Cortex of kidney (tissue), 1 donor: ENCODE measurements at places on chromosomes 16 and 17.

DNA sequence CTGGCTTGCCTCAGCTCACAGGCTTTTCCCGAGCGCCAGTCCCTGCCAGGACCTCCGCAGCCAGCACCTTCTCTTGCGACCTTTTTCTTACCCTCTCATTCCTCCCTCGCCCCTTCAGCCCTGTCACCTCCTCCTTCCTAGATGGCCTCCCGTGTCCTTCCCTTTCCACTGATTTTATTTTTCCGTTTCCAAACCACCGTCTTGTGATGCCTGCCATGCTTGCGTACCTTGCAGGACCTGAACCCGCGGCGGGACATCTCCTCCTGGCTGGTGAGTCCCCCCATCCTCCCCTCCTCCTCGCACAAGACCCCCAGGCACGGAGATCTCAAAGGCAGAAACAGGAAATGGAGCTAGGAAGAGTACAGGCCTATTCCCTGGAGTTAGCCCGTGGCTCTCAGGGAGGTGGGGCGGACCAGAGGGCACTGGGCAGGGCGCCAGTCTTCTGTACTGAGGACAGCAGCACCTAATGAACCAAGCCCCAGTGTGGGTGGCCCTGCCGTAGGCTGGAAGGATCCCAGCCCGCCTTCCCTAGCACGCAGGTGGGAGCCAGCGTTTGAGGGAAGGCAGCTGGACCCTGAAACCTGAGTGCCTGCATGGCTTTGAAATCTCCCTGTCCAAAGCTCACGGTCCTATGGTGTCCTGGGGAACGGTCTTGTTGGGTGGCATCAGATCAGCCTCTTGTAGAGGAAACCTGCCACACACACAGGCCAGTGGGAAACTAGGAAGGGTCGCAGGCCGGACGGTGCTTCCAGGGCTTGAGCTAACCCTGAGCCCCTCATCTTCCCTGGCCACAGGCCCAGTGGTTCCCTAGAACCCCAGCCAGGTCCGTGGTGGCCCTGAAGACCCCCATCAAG lies 612 bp downstream of the CISD3 start:
- DNase-seq = no peak

- no peak for DNase-seq
Measured at GRCh38 chr17:49890077-49890821, 42.4 kb upstream of the TAC4 start.

- DNase-seq = no peak
Measured at GRCh38 chr16:2469399-2470233, 1.5 kb upstream of the NTN3 start.

GRCh38 chr17:78986649-78987328 lies 7.1 kb upstream of the LGALS3BP start:
- no peak for DNase-seq

DNA sequence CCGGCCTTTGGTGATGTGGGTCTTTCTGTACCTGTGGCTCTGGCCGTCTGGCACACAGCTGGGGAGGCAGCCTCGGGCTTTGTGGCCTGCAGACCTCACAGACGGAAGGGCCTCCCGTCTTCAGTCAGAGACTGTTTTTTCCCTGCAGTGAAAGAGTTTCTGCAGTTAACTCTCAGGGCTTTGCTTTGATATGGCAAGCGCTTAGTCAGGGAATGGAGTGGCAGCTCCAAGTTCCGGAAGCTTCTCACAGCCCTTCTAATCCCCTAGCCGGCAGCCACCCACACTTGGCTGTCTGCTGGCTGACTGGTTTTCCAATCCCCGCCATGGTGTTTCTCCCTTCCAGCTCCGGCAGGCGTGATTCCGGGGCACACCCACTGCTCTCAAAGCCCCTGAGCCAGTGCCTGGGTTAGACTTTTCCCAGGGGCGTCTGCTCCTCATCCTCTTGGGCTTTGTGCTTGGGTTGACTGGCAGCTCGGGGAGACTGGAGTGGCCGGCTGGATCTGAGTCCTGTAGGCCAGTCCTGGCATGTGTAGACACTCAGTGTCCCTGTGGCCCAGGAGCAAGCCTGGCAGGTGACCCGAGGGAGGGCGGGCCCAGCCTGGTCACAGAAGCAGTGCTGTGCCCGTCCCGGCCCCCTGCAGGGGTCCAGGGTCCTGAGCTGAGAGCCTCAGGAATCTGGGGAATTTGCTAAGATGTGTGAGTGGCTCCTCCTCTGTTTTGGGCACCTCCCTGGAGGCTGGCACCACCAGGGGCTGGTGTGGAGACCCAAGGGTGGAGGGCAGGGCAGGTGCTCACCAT lies 29.9 kb downstream of the BAIAP2 start:
- no peak for DNase-seq

GRCh38 chr16:24955975-24956731 lies 59.0 kb downstream of the ARHGAP17 start:
- no peak for DNase-seq

DNA sequence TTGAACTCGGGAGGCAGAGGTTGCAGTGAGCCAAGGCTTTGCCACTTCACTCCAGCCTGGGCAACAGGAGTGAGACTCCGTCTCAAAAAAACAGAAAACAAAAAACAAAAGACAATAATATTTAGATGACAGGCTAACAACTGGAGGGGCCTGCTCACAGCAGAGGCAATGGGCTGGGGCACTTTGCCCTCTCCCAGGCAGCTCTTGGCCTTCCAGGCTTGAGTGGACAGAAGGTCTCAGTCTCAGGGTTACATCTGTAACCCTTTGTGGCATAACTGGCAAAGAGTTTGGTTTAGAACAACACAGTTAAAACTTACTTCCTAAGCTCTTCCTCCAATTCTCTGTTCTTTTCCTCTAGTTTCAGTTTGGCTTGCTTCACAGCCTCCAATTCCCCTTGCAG lies 114.9 kb downstream of the SPAG9 start:
- DNase-seq = no peak

- no peak for DNase-seq
Measured at GRCh38 chr17:68909066-68909465, 46.1 kb downstream of the ABCA8 start.

DNA sequence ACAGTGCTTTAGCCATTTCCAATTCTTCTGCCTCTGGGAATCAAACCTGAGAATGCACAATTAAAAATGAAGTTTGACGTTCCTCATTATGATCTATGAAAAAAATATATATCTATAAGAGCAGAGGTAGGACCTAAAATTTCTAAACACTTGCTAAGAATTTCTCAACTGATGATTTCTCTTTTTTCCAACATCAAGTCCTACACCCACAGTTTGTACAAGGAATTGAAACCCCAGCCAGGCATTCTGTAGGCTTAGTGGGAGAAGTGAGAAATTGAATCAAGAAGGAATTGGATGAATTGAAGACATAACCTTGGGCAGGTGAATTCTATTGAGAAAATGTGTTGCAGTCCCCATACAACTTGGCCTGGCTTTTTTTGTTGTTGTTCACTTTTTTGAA lies 2.7 kb downstream of the CACNG3 start:
- DNase-seq = no peak

GRCh38 chr17:78300962-78301820 lies 58.7 kb downstream of the SOCS3 start:
- no peak for DNase-seq

DNA sequence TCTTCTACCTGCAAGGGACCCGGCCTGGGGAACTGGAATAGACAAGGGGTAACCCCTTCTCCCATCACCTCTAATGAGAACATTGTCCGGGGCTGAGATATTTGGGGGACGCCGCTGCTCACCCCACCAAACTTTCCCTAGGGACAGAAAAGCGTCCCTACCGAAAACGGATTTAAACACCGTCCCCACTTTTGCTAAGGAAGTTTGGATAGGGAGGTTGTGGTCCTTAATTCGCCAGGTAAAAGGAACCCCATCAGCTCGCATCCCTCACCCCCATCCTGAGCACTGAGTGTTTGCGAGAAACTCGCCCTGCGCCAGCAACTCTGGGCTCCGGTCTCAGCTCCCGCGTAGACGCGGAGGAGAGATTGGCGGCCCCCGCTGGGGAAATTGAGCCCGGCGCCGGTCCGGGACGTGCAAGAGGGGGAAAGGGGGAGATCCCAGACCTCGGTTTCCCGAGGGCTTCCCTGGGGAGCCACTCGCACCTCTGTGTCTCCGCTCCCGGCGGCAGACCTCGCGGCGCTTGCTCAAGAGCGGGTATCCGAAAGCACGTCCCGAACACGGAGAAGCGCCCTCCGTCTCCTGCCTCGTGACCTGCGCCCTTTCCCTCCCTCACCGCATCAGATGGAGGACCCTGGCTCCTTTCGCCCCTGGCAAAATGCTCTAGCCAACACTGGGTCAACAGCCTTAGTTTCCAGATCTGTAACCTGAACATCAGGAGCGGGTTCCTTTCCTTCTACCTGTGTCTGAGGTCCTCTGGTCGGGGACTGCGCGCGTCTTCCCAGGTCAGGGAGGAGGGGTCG lies 3.1 kb upstream of the SOX9 start:
- no peak for DNase-seq

- DNase-seq = no peak
Measured at GRCh38 chr16:12502676-12503075, 301.0 kb downstream of the CPPED1 start.

- no peak for DNase-seq
Measured at GRCh38 chr17:48499735-48500434, 30.9 kb downstream of the HOXB1 start.

DNA sequence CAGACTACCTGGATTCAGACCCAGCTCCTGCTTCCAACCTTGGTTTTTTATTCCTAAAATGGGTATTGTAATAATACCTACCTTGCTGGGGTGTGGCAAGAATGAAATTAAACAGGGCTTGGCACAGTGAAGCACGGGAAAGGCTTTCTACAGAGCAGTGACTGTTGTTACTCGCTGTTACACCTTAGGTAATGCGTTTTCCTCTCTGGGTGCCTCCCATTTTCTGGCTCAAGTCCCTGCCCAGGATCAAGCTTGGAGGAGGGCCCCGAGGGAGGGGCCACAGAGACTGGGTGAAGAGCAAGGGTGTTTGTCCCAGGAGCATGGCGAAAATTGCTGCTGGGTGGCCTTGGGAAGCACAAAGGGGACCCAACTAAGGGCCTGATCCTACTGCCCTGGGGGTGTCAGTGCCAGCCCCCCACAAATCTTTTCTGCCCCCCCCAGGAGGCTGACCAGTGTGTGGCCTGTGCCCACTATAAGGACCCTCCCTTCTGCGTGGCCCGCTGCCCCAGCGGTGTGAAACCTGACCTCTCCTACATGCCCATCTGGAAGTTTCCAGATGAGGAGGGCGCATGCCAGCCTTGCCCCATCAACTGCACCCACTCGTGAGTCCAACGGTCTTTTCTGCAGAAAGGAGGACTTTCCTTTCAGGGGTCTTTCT lies 13.3 kb downstream of the MIEN1 start:
- no peak for DNase-seq

DNA sequence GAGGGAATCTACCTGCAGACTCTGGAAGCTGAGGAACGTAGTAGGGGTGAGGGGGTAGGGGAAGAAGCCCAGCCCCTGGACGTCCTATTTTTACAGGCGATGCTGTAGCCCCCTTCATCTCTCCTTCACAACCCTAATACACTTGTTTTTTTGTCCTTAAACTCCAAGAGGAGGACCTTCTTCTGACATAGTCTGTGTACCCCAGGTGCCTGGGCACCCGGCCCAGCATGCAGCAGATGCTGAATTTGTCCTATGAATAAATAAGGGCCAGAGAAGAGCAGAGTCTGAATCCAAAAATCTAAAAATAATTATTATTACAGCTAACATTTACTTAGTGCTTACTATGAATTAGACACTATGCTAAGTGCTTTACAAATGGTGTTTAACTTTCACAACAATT lies 5.1 kb downstream of the KIF18B start:
- DNase-seq = no peak

GRCh38 chr16:10828851-10829366 lies 10.3 kb upstream of the TVP23A start:
- no peak for DNase-seq

- no peak for DNase-seq
Measured at GRCh38 chr17:39026980-39027451, 59.8 kb upstream of the FBXO47 start.

DNA sequence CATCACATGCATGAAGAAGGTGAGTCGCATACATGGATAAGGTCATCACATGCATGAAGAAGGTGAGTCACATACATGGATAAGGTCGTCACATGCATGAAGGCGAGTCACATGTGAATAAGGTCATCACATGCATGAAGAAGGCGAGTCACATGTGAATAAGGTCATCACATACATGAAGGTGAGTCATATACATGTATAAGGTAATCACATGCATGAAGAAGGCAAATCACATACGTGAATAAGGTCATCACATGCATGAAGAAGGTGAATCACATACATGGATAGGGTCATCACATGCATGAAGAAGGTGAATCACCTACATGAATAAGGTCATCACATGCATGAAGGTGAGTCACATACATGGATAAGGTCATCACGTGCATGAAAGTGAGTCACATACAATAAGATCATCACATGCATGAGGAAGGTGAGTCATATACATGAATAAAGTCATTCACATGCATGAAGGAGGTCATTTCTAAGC lies 105.1 kb upstream of the SDK2 start:
- no peak for DNase-seq

GRCh38 chr17:9001559-9001958 lies 19.8 kb upstream of the NTN1 start:
- no peak for DNase-seq

GRCh38 chr16:10992797-10993196 lies 48.4 kb downstream of the CLEC16A start:
- DNase-seq = no peak

DNA sequence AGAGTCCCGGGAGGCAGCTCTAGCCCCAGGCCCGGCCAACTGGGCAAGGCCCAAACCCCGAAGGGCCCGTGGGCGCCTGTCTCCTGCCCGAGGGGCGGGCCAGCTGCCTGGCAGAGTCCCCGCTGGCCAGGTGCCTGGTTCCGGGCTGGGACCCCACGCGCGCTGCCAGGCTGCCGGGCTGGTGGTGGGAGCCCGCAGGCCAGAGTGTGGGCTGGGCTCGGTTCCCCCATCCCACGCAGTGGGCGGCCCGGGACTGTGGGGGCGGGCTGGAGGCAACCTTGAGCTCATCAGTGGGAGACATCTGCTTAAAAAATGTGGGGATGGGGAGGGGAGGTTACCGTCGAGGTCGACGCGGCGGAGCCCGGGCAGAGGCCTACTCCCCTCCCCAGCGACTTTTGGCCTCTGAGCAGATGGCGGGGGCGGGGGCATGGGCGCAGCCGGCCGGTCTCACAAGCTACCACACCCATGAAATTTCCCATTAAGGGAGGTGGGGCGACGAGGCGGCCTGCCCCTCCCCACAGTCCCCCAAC lies 176.4 kb upstream of the GSE1 start:
- no peak for DNase-seq

- no peak for DNase-seq
Measured at GRCh38 chr17:77385750-77386501, 245.2 kb downstream of the SEC14L1 start.

DNA sequence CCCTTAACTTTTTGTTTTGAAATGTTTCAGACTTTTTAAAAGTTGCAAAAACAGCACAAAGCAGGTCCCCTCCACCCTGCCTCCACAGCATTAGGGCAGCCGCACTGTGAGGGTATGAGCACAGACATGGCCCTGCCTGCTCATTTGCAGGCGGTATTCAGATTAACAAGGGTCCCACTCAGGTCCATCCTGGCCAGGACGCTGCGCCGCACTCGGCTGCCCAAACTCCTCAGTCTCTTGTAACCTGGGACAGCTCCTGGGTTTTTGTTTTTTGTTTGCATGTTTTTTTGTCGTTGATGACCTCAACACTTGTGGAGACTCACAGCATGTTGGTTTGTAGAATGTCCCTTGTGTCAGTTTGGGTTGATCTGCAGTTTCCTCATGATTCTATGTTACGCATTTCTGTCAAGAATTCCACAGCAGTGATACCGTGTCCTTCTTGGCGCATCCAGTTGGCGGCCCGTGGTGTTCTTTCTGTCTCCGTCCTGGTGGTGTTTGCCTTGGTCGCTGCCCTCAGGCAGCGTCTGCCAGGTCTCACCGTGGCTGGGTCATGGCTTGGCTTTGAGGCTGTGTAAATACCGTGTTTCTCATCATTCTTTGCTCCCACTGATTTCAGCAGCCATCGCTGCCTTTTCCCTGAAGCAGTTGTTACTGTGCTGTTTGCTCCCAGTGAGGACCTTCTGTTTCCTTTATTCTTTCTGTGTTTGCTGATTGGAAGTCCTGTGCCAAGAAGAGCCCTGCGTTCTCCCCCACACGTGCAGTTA lies 18.5 kb downstream of the CRAMP1 start:
- no peak for DNase-seq
